A549 treated with CORT108297 at 1 μM for 4 hours (cell line): ENCODE measurements at places on chromosomes 4 and X. TPM values are rescaled to one million over a fixed set of nuclear protein-coding genes. Genes with fewer than 3 reads are reported as not detected.

Gene DDIT4L
- total RNA-seq = 0.37 to 0.62 TPM (median 0.43 TPM) in 5 replicates

Gene NXF2
- not detected in 5 replicates for total RNA-seq

Gene DCAF8L2
- not detected in 5 replicates for total RNA-seq

Gene CLDN34
- not detected in 5 replicates for total RNA-seq

Gene TENM3
- total RNA-seq = 1.0 to 1.8 TPM (median 1.5 TPM) in 5 replicates

Gene DMRTC1
- total RNA-seq = 0.07 TPM in 1 of 5 replicates, not detected in the others

Gene NPY5R
- not detected in 5 replicates for total RNA-seq

Gene TBC1D1
- 21.4 to 27.2 TPM (median 24.2 TPM) in 5 replicates for total RNA-seq

Gene TLR10
- 0.03 to 0.07 TPM (median 0.04 TPM) in 4 of 5 replicates, not detected in the other for total RNA-seq

Gene FAM9C
- total RNA-seq = not detected in 5 replicates

Gene SEC31A
- total RNA-seq = 80.1 to 86.9 TPM (median 85.0 TPM) in 5 replicates

Gene CTAG1B
- total RNA-seq = not detected in 5 replicates

Gene NDUFB11
- total RNA-seq = 140 to 183 TPM (median 170 TPM) in 5 replicates

Gene NEIL3
- total RNA-seq = 11.2 to 14.4 TPM (median 13.0 TPM) in 5 replicates

Gene KLHL4
- total RNA-seq = 3.1 to 4.1 TPM (median 3.6 TPM) in 5 replicates

Gene MUC7
- total RNA-seq = not detected in 5 replicates

Gene RAB41
- total RNA-seq = not detected in 5 replicates

Gene TRIM2
- total RNA-seq = 0.44 to 0.87 TPM (median 0.69 TPM) in 5 replicates

Gene ARX
- total RNA-seq = 0.25 to 0.58 TPM (median 0.41 TPM) in 5 replicates

Gene FOXO4
- total RNA-seq = 1.4 to 1.7 TPM (median 1.6 TPM) in 5 replicates

Gene ZFP42
- total RNA-seq = 0.03 to 0.04 TPM in 2 of 5 replicates, not detected in the others

Gene SPANXC
- 0.44 to 1.4 TPM (median 0.92 TPM) in 5 replicates for total RNA-seq

Gene CDKL2
- 0.58 to 0.84 TPM (median 0.69 TPM) in 5 replicates for total RNA-seq
